ENCODE measurements at places on chromosomes 5 and 9.

- no peak for DNase-seq
These were observed 132.8 kb downstream of the CD180 start for GRCh38 chr5:67063791-67064190.

DNA sequence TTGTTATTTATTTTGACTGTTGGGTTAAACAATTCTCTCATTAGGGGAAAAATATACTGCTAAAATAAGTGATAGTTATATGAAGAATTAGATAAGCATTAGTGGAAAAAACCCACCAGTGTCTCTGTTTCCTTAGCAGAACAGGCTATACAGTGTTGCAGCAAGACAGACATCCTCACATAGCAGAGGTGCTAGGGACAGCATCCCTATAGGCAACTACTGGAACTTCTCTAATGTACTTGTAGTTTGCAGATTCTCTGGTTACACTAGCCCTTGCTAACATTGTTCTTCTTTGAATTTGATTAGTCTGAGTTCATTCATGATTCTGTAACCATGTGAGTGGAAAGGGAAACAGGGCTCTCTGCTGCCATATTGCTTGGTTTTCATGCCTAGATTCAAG, 661.8 kb upstream of the RGMB start:
- DNase-seq, result no peak

GRCh38 chr5:133897431-133897830, 71.0 kb downstream of the C5orf15 start:
- no peak for DNase-seq

- DNase-seq, result no peak
These were observed 27.0 kb downstream of the TTLL11 start for GRCh38 chr9:122065923-122066629.

- DNase-seq, result no peak
These were observed 4.0 kb upstream of the RAD23B start for GRCh38 chr9:107279086-107279485.

DNA sequence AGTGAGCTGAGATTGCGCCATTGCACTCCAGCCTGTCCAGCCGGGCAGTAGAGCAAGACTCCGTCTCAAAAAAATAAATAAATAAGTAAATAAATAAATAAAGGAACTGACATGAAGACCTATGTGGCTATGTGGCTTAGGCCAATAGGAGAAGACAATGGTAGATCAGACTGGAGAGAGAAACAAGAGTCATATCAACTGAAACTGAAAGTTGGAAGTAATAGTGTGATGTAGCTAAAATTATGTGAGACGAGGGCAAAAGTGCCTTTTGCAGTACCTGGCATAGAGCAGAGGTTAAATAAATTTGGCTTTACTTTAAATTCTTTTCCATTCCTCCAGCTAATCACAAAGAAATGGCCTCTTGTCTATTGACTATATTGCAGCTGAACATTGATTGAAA, 7.3 kb downstream of the FBP2 start:
- DNase-seq, result no peak

GRCh38 chr5:22908586-22908985, 55.4 kb upstream of the CDH12 start:
- DNase-seq, result no peak

DNA sequence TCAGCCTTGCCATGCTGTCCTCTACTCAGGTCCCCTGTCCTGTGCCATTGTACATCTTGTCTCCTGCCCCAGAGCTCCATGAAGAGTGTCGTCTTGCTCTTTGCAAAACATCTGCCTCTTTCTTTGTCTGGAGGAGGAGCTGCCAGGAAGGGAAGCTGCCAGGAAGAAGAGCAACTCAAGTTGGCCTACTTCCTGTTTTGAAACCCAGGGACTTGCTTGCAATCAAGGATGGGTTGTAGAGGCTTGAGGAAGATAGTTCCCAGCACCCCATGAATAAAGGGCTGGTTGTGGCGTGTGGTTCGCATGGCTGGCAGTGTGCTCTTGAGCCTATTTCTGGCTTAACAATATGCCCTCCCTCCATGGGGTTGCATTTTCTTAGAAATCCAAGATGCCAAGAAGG, 53.0 kb upstream of the CPEB4 start:
- no peak for DNase-seq

GRCh38 chr9:124290743-124291554, 33.2 kb downstream of the NEK6 start:
- no peak for DNase-seq

DNA sequence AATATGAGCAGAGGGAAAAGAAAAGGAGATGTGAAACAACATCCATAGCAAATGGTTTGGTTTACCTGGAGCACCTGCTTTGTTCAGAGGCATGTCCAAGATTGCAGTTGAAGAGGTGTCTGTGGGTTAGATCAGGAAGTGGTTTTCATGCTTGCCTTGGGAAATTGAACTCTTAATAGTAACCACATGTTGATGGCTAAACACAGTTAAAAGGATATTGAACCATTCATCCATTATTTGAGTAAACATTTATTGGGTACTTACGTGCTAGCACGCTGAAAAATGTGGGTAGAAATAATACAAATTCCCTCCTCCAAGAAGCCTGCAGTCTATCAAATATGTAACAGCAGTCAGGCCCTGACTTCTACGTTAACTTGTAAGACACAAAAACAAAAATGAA, 235.7 kb upstream of the TNC start:
- DNase-seq, result no peak

GRCh38 chr5:167903243-167903642, 388.2 kb upstream of the WWC1 start:
- no peak for DNase-seq

DNA sequence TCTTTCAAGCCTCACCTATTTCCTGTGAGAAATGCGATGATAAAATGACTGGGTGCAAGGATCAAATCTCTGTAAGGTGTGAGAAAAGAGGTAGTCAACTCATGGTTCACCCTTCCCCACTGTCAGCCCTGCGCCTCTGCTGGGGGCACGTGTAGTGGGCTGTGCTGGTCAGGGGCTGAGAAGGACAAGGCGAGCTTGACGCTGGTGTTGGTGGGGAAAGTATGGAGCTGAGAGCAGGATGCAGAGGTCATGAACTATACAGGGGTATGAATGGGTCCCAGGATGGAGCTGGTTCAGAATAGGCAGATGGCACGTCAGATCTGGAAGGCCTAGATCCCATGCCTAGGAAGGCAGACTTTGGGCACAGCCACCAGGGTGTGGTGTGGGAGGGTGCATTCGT, 20.6 kb downstream of the PITX1 start:
- no peak for DNase-seq

DNA sequence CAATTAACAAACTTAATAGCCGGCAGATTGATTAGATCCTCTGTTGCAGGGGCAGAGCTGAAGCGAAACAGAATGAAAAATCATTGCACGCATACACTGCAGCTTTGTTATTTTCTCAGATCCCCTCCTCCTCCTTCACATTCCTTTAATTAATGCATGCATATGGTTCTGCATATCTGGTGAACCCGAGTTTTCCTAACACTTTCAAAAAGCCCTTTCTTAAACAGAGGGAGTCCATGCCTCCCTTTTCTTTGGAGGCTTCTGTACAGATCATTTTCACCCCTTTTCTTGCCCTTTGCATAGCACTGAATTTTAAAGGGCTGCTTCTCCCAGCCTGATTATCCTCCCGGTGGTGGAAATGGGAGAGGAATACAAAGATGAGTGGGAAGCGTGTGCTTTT, 136.6 kb upstream of the TBCA start:
- DNase-seq, result no peak

DNA sequence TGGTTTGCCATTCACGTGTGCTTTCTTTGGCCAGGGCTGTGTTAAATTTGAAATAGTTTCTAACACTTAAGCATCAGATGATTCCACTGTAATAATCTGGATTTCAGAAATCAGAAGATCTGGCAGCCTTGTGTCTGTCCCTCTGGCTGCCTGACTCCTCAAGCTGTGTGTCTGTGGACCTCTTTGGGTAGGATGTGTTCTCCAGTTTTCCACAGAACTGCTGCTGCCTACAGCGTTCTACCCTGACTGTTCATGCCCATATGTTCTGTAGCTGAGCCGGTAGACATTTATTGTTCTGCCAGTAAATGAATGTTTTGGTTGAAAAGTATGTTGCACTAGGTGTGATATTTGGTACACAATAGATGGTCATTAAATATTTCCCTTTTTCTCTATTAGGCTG, 81.3 kb downstream of the SH3GL2 start:
- DNase-seq, result no peak

- no peak for DNase-seq
These were observed 45.3 kb upstream of the TRAF1 start for GRCh38 chr9:120971938-120972337.

- DNase-seq, result no peak
These were observed 104.2 kb downstream of the RAPGEF6 start for GRCh38 chr5:131530706-131531331.

GRCh38 chr9:75962013-75962661, 71.7 kb downstream of the PCSK5 start:
- no peak for DNase-seq

GRCh38 chr9:121838746-121839669, 187.6 kb downstream of the DAB2IP start:
- DNase-seq, result peak; percentile 53

DNA sequence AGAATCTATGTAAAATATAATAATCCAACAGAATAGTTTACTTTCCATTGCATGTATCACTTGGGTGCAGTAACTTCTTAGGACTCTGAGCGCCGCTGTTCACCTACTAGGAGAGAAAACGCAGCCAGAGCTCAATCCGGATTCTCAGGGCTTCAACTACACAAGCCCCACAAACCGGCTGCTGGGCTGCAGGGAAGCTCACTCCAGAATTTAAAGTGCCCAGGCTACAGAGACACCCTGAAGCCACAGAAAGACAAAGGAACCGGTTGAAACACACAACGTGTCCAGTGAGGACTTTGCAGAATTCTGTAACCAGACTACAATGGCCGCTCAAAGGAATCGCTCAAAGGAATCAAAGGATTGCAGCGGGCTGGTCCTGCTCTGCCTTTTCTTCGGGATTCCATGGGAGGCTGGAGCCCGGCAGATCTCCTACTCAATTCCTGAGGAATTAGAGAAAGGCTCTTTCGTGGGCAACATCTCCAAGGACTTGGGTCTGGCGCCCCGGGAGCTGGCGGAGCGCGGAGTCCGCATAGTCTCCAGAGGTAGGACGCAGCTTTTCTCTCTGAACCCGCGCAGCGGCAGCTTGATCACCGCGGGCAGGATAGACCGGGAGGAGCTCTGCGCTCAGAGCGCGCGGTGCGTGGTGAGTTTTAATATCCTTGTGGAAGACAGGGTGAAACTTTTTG, at the start of gene PCDHGA10:
TSS of gene PCDHGA10 (plus strand) at position 134 of the 686 bp plus-strand sequence. CDS start at position 323, 189 bp downstream.
- DNase-seq, result no peak

DNA sequence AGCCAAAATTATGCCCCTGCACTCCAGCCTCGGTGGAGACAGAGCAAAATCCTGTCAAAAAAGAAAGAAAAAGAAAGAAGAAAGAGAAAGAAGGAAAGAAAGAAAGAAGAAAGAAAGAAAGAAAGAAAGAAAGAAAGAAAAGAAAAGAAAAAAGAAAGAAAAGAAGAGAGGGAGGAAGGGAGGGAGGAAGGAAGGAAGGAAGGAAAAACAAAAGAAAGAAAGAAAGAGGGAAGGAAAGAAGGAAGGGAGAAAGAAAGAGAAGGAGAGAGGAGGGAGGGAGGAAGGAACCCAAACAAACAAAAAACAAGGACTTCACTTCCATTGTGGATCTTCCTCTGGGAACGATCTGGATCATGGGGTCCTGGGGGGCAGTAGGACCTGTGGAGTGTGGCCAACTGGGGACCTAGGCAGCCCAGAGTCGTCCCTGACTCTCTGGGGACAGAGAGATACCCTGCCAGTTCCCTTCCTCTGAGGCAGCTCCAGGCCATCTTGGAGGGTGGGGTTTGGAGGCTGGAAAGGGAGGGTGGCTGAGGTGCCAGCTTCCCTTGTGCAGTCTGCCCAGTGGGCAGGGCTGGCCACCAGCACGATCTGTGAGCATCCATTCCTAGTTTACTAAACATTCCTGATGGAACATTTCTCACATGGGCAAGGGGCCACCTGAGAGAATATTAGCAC, 216.8 kb downstream of the PAX5 start:
- no peak for DNase-seq

GRCh38 chr5:81779916-81780266, 29.0 kb upstream of the SSBP2 start:
- DNase-seq, result peak; percentile 54

- no peak for DNase-seq
These were observed 183.2 kb upstream of the TBC1D2 start for GRCh38 chr9:98438666-98439065.

- DNase-seq, result no peak
These were observed 951.9 kb upstream of the DMAC1 start for GRCh38 chr9:8751406-8751930.

DNA sequence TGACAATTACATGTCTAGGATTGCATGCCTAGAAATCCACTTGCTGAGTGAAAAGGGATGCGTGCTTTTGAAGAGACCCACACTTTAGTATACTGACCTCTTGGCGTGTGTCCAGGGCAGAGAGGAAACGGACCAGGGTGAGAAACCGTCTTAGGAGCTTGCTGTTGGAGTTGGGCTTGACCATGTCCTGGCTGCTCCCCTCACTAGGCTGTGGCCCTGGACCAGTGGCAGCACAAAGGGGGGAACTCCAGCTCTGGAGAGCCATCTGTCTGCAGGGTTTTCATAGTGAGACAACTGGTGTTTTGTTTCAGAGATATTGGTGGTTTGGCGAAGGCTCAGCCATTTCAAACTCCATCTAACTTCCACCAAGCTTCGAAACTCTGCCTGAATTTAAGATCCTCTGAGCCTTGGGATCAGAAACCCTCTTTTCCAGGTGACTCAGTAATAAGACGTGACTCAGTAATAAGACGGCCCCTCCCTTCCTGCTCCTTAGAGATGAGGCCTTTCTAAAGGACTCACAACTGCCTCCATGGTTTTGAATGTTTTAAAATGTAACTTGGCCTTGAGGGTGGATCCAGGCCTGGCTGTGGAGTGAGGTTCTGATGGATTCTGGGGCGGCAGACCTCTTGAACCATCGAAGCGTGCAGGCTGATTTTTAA, 165.8 kb downstream of the MELK start:
- no peak for DNase-seq

GRCh38 chr9:91162784-91163443, 198.8 kb downstream of the AUH start:
- peak; percentile 88 for DNase-seq

DNA sequence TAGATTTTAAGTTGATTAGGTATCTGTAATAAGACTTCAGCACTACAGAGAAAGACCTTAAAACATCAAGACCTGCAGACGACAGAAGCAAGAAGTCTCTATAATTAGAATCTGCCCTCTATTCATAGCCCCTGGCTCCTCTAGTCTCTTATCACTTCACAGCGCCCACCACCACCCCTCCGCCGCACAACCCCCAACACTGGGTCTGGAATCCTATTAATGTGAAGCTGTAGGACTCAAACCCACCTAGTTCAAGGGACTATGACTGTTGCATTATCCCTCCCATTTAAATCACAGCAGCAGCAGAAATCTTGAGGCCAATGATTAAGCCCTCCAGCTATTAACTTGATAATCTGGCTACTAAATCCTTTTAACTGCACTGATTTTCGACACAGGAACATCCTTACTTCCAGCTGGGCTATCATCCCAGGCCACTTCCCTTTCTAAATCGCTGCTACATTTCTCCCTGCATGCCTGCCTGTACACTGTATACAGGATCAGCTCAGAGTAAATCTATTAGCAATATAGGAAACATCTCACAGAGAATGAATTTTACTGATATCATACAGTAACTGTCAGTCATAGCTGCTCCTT, 159.5 kb upstream of the GRAMD2B start:
- DNase-seq, result no peak

GRCh38 chr5:168423971-168424370, 62.3 kb upstream of the RARS1 start:
- DNase-seq, result no peak

- DNase-seq, result no peak
These were observed 71.1 kb downstream of the ACER2 start for GRCh38 chr9:19479874-19480273.
